ENCODE measurements at places on chromosomes 1 and 21. TPM values are rescaled to one million over a fixed set of nuclear protein-coding genes. Genes with fewer than 3 reads are reported as not detected.

DNA sequence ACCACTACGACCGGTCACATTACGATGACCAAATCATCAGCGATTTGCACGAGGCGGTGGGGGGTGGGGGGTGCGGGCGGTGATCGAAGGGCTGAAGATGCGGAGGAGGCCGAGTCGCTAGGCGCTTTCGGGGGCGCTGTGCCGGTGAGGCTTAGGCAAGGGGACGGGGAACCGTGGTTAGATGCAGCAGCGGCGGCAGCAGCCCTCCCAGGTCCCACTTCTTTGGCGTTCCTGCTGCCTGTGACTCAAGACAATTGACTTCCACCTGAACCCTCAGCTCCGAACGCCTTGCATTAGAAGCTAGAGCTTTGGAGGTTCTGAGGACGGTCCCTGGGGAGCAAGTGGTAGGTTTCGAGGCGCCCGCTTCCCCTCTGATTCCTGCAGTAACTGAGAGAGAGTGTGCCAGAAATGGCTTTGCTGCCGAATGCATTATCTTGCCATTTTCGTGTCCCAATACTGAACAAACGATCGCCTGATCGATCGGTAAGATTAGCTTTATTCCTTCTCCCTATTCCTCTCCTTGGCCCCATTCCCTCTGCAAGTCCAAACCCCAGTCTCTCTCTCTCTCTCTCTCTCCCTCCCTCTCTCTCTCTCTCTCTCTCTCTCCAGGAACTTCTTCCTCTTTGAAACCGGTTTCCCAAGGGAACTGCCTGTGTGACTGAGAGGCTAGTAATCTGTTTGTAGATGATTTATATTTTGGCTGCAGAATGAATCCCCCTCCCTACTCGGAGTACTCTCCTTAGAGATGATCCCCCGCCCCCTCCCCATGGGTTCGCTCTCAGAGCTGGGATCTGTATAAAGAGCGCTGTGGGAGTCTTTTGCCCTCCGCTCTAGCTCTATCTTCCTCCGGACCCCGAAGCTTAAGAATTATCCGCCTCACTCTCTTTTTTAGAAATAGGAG lies 735 bp upstream of the BRINP3 start:
- DNase-seq, result no peak

- no peak for DNase-seq
Measured at GRCh38 chr1:36151845-36152203, 2.5 kb upstream of the TRAPPC3 start.

DNA sequence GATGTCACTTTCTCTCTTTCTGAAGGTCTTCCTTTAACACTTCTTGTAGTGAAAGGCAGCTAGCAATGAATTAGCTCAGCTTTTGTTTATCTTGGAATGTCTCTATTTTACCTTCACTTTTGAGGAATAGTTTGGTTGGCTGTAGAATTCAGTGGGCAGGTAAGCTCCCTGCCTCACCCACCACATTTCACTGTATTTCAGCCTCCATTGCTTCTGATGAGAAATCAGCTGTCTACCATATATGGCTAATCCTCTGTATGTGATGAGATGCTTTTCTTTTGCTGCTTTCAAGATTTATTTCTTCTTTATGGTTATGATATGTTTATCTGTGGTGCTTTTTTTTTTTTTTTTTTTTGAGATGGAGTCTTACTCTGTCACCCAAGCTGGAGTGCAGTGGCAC lies 70.1 kb downstream of the MRPL39 start:
- DNase-seq, result no peak

DNA sequence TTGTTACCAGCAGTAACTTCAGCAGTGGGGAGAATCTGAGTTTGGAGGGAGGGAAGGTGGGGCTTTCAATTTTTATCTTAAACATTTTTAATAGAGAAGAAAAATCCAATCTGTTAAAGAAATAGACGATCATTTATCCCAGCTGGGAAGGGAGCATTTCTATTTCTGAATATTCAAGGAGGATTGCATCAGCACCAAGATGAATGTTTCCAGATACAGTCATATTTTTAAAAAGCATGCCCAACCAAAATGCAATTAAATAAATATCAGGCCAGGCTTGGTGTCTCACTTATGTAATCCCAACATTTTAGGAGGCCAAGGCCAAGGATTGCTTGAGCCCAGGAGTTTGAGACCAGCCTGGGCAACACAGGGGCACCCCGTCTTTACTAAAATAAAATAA lies 1.7 kb upstream of the ATP1A4 start:
- no peak for DNase-seq

- no peak for DNase-seq
Measured at GRCh38 chr21:35649186-35649585, 411.1 kb downstream of the SETD4 start.

DNA sequence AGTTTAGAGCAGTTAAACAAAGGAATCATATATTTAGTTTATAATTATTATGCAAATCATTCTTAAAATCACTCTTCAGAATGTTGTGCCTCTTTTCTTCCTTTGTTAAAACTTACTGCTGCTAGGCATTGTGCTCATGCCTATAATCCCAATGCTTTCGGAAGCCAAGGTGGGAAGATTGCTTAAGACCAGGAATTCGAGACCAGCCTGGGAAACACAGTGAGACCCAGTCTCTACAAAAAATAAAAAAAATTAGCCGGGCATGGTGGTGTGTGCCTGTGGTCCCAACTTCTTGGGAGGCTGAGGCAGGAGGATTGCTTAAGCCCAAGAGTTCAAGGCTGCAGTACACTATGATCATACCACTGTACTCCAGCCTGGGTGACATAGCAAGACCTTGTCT lies 33.6 kb downstream of the ZSWIM5 start:
- no peak for DNase-seq

C1orf87 gene
- polyA plus RNA-seq, result 0.14 TPM

TAF13 gene
- 43.8 TPM for polyA plus RNA-seq

GPR25 gene
- not detected for polyA plus RNA-seq

ANGPTL1 gene
- 5.0 TPM for polyA plus RNA-seq

TSPEAR gene
- polyA plus RNA-seq, result 0.82 TPM

Measured in renal cortex interstitium (tissue), 15 donors.